ENCODE measurements at places on chromosomes 6 and 20. TPM values are rescaled to one million over a fixed set of nuclear protein-coding genes. Genes with fewer than 3 reads are reported as not detected.

The DDX27 gene
- total RNA-seq, result 38.3 TPM

The BTN1A1 gene
- not detected for total RNA-seq

The BPIFB4 gene
- total RNA-seq, result not detected

The SLC22A2 gene
- not detected for total RNA-seq

Measured in activated CD8-positive, alpha-beta T cell treated with anti-CD3 and anti-CD28 coated beads, Interleukin-2, amount 10 ng/mL, durations not matched to agents 7 days and 5 days (primary cell).